ENCODE measurements at places on chromosomes 4 and X.

DNA sequence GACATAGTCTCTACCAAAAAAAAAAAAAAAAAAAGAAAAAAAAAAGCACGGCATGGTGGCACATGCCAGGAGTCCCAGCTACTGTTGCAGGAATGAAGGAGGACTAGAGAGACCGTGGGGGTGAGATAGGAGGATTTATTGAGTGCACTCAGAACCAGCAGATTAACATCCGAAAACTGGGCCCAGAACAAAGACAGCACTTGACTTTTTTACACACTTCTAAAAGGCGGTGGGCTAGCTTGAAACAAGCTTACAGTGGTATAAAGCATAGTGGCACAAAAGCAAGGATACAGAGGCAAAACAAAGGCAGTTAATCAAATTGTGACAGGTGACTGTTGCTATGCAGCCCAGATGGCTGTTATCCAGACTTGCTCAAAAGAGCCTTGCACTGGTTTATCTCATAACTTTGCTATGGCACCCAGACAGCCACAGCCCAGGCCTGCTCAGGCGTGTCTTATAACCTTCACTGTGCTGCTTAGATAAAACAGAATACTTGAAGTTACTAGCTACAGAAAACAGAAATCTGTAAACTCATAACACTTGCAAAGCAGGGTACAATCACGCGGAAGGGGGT lies 9.9 kb upstream of the PI4K2B start:
- no peak for DNase-seq

DNA sequence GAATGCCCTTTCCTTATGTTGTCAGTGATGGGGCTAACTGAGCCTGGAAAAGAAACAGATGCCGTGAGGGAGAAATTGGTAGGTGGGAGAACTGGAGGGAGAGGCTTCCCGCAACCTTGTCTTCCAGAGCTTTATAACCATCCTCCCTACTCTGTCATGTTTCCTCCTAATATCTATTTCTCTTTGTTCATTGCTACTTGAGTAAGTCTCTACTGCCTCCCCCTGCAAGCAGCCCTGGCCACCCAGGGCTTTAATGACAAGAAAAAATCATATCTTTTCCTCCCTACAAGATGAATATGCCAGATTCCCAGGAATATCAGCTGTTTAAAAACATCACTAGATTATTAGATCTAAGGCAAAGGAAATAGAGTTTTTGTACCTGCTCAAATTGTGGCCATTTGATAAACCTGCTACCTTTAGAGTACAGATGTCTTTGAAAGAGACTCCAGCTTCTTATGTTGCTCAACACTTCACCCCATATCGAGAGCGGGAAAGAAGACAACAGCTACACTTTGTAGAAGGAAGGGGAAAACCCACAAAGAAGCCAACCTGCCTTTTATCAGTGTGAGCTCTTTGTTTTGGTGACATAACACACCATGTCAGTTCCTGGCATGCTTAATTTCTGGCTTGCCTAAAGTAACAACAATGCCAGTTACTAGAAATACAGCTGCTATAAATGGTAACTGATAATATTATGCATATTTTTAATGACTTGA lies 186.6 kb upstream of the LEF1 start:
- DNase-seq: no peak

- DNase-seq: no peak
These were observed 7.2 kb downstream of the TIMM17B start for GRCh38 chrX:48890296-48890925.

DNA sequence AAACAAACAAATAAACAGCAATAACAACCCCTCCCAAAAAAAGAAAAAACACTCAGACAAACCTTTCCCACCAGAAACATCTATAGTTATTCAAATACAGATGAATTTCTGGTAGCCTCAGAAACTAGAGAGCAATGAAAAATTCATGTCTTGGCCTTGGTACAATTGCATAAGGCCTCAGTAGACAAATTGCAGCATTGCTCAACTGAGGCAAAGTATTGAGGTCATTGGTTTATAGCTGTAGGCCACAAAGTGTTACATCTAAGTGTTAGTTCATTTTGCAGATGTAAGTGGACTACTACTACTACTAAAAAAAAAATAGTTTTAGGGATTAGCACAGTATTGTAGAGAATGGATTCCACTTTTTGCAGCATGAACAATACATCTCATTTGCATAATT lies 2268.3 kb downstream of the ARAP2 start:
- DNase-seq: no peak

DNA sequence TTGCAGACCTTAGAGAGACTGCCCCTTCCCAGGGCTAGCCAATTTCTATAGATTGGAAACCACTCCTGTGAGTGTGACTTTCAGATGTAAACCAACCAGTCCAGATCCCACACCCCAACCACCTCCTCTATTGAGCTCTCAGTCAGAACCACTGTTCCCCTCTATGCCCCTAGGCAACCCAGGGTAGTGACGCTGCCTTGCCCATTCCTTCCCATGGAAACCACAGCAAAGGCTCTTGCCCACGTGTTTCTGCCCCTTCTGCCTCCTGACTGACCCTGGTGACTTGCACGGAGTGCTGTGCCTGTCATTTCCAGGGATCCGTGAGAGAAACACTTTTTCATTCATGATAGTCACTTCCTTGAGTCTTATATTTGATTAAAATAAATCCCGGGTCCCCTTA lies 32.4 kb downstream of the CYTL1 start:
- no peak for DNase-seq

DNA sequence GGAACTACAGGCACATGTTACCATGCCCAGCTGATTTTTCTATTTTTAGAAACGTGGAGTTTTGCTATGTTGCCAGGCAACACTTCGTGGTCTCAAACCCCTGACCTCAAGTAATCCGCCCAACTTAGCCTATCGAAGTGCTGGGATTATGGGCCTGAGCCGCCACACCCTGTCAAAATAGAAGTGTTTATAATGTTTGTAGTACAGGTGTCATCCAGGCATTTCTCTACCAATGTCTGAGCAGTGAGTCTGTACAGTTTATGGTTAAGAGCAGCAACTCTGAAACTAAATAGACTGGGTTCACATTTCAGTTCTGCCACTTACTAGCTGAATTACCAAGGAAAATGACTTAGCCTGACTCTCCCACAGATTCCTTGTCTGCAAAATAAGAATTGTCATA lies 460.4 kb upstream of the GALNT7 start:
- no peak for DNase-seq

GRCh38 chr4:105135785-105136184 lies 10.9 kb upstream of the TET2 start:
- DNase-seq: no peak

DNA sequence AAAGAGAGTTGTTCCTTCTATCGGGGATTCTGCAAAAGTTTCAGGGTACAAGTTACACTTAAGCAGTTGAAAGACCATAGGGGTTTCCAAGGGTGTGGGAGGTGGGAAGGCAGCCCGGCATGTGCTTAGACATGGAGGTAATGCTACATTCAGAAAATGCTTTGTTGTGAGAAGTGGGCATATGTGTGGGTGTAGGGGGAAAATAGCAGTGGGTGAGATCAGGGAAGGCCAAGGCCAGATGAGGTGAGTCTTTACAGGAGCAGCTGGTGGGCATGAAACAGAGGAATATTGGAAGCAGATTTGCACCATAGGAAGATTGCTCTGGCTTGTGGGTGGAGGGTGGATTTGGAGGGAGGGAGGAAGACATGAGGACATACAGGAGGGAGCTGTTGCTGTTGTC lies 8.3 kb downstream of the CYTL1 start:
- no peak for DNase-seq

- no peak for DNase-seq
These were observed 33.9 kb downstream of the PDK3 start for GRCh38 chrX:24498975-24499374.
